ENCODE measurements at places on chromosomes 1 and 21.

DNA sequence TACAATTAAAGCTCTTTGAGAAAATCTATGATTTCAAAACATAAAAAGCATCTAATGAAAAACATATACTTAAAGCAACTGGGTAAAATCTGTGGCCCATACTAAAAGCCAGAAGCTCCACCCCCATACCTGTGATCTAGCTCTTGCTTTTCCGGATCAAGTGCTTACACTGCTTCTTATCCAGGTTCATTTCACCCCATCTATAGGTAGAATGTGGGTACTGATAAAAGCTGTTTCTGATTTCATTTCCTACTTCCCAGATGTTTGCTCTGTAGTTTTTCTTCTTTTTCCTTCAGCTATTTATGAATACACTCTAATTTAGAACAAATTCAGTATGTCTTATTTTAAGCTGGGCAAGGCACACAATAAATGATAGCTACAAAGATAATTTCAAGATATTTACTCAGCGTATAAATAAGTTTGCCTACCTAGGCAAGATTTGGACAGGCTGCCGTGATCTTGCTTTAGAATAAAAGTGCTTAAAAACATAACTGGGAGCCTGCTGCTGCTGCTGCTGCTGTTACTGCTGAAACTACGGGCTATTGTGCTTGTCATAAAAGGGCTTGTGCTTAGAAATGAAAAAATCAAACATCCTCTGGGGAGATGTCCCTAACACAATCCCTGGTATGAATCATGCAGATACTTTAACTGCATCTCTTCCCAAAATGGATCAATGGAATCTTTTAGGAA is 2.1 kb downstream of the SIPA1L2 start:
- DNase-seq = no peak

- no peak for DNase-seq
Measured at GRCh38 chr1:178607718-178608408, 95.0 kb downstream of the TEX35 start.

GRCh38 chr1:150196417-150196816 is 39.5 kb downstream of the ANP32E start:
- DNase-seq = no peak

DNA sequence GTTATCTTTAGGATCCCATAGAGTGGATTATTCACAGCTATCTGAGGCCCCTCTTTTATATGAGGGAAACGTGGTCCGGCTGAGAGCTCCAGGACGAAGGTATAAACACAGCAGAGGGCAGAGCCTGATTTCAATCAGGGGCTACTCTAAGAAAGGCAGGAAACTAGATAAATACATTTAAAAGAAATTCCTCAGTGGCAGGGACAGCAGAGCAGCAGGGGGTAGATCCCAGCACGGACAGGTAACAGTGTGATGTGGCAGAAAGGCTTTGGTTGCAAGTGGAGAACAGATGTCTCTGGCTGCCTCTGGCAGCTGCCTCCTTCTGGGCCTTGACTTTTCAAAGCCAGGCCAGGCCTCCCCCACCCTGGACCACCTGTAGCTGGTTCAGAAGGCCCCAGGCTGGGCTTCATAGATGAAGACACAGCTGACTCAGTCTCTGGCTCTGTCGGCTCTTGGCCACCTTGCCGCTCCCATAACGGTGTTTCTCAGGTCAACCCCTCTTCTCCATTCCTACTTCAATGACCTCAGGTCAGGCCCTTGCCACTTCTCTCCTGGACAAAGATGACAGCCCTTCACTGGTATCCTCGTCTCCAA is 43.8 kb downstream of the FAM78B start:
- no peak for DNase-seq

DNA sequence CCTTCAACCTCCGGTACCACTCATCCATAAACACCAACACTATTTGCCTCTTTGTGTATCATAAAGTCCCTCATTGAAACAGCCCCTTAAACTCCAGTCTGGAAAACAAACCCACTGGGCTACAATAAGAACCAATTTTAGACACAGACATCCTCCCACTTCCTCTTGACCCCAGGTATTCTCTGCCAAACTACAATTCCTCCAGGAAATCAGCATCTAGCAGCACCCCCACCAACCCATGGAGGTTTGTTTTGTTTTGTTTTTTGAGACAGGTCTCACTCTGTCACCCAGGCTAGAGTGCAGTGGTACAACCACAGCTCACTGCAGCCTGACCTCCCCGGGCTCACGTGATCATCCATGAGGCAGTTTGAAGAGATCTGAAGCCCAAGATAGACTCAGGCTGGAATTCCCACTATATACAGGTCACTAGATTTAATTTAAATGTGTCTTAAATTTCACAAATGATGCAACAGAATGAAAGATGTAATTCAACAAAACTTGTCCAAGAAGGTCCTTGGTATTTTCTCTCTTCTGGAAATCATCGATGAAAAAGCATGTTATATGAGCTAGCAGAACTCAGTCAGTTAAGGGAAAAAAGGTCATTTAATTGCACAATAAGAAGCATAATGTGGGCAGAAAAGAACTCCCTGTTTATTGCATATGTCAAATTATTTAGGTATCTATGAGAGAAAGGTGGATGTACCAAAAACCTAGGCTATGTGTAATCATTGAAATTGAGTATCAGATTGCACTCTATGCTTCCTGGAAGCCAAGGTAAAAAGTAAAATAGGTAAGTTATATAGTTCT is 30.3 kb downstream of the TCP10L start:
- no peak for DNase-seq

DNA sequence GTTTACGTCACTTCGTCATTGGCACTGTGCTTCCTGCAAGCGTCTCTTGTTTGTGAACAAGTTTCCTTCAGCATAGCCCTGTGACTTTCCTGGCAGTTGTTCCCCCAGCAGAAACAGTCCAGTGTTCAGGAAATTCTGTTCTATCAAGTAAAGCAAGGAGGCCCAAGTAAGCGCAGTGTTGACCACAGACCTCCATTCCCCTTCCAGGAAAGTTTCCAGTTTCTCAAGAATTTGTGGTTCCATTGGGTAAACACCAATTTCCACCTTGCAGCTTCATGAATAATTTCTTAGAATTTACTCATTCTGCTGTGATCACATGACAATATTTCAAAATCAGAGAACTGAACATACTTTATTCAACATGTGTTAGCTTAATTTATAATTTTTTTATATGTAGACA is 88.5 kb upstream of the ETV3 start:
- DNase-seq = no peak

- no peak for DNase-seq
Measured at GRCh38 chr1:76835203-76835602, 32.1 kb upstream of the ST6GALNAC5 start.

GRCh38 chr1:162605225-162605927 is 26.9 kb upstream of the DDR2 start:
- no peak for DNase-seq

GRCh38 chr1:188889166-188889565 is 1588.5 kb downstream of the BRINP3 start:
- DNase-seq = no peak

DNA sequence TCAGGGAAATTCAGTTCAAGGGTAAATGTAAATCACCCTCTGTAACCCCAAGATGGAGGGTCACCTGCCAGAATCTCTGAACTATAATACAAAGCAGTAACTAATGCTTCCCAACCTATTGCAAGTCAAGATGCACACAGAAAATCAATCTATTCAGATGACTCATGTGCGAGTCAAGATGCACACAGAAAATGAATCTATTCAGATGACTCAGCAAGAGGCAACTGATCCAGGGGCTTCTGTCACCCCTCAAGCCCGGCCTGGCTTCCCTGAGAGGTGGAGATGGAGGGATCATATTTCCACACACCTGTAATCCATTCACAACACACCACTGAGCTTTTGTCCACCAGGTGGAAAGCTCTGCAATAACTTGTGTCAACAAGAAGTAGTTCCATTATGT is 17.4 kb upstream of the HIVEP3 start:
- no peak for DNase-seq

GRCh38 chr1:205639567-205639966 is 7.8 kb upstream of the ELK4 start:
- DNase-seq = no peak

- DNase-seq = no peak
Measured at GRCh38 chr1:29256394-29256793, 20.1 kb downstream of the PTPRU start.

DNA sequence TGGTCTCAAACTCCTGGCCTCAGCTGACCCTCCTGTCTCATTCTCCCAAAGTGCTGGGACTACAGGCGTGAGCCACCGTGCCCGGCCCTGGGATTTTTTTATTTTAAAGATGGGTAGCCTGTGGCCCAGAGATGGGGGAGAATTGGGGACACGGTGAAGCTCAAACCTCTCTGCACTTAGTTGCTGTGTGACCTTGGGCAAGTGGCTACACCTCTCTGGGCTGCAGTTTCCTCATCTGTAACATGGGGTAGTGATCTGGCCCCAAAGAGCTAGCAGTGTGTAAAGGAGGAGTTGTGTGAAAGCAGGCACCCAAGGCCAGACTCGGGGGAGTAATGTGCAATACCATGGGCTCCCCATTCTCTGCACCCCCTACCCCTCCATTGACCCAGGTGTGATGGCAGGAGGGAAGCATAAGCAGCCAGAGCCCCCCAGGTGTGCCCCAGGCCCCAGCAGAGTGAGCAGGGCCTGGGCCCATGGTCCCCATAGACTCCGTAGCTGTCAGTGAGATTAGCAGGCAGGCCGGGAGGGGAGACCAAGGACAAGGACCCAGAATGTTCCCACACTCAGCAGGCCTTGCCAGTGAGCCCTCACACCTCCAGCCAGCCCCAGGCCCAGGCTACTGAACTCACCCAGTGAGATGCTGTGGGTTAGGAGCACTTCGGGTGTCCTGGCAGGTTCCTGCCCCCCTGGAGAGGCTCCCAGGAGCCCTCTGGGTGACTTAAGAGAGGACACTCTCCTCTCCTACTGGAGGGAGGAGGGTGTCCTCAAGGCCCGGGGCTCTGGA is 17.9 kb downstream of the TNFRSF8 start:
- no peak for DNase-seq

GRCh38 chr21:35512346-35512745 is 463.2 kb upstream of the RUNX1 start:
- no peak for DNase-seq

DNA sequence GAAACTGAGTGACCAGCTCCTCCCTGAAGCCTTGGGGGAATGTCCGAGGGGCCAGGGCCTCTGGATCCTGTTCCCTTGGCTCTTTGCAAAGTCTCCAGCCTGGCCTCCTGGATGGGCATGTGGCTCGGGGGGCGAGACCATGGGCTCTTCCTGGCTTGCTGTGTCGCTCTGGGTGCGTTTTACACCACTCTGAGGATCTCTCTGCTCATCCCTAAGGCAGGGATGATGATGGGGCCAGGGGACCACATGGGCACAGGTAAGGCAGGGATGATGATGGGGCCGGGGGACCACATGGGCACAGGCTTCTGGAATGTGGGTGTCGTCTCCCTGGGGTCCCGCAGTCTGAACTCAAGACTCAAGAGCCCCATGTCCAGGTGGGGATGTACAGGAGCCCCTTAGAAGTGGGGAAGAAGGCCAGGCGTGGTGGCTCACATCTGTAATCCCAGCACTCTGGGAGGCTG is 17.7 kb downstream of the TP73 start:
- DNase-seq = no peak

DNA sequence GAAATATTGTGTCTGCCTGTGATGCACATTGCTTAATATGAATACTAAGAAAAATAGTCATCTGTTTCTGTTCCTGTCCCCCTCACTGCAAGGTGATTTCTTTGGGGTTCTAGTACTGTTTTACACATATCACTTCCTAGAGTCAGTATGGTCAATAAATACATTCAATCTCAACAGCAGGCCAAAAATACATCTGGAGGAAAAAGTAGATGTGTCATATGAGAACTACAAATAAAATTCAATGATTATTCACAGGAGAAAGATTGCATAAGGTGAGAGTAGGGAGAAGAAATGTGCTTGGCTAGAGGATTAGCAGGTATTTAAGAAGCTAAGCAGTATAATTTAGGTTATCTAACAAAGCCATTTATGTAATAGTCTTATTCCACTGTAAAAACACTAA is 45.3 kb upstream of the SAMSN1 start:
- DNase-seq = no peak

- DNase-seq = no peak
Measured at GRCh38 chr1:200184196-200184595, 156.7 kb downstream of the NR5A2 start.

- no peak for DNase-seq
Measured at GRCh38 chr1:166969074-166969677, 6.2 kb downstream of the ILDR2 start.

DNA sequence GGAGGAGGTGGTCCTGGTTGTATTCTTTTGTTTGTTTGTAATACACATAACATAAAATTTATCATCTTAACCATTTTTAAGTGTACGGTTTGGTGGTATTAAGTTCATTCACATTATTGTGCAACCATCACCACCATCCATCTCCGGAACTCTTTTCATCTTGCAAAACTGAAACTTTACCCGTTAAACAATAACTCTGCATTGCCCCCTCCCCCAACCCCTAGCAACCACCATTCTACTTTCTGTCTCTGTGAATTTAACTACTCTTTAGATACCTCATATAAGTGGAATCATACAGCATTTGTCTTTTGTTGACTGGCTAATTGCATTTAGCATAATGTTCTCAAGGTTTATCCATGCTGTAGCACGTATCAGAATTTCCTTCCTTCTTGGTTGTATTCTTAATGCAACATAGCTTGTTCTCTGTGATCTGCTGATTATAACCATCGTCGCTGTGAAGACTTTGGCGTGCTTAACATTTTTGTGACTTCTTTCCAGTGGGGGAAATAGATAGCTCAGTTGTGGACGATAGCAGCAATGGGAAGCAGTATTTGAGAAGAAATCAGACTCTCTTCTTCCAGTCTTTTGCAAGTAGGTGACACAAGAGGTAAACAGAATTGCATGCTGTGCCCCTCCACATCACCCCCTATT is 117.5 kb upstream of the HOOK1 start:
- DNase-seq = no peak

- DNase-seq = no peak
Measured at GRCh38 chr1:34987018-34987417, 1.9 kb upstream of the TMEM35B start.

DNA sequence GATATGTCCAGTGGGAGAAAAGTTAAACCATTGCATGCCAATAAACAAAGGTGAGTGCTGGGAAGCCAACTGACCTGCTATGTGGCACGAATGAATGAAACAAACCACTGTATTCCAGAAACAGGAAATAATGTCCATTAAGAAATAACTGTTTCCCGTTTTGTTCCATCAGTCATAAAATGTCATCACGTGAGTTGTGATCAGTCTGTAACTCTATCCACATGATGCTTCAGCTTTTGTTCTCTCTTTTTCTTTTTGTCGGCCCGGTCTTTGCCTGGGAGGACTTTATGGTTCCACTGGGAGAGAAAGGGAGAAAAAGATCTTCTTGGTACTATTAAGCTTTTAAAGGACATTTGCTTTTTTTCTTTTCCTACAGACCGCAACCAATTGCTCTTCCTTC is 179.9 kb downstream of the TGFB2 start:
- no peak for DNase-seq

DNA sequence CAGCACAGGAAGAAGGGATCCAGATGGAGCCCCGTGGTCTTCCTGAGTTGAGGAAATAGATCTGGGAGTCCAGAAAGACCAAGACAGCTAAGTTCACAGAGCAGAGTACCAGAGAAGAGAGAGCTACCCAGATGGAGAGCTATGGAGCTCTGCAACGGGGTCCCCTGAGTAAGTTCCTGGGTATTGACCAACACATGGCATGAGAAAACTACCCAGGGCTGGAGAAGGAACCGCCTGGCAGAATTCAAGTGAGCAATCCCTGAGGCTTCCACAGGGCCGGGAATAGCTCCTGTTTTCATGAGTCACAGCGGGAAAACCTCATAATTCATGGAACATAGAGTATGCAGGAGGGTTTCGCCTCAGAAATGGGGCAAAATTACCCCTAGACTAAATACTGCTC is 19.7 kb downstream of the STPG1 start:
- DNase-seq = no peak

Measured in activated T-cell treated with anti-CD3 and anti-CD28 coated beads for 24 hours (primary cell).